GM12878 (cell line): ENCODE measurements at places on chromosomes 16 and 17.

DNA sequence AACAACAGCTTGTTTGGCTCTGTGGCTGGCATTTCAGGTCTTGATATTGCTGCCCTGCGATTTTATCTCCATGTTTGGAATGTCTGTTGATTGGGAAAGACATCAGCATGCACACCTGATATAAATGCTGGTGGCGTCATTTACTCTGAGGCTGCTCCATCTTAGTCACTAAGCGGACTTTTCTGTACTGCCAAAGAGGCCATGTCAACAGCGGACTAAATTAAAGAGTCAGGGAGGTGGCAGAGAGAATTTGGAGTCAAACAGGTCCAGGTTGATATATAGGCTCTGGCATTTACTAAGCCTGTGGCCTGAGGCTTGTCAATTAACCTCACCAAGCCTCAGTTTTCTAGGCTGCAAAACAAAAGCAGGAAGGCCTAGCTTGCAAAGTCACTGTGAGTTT lies 6.2 kb downstream of the RBFOX1 start:
- DNase-seq = no peak

DNA sequence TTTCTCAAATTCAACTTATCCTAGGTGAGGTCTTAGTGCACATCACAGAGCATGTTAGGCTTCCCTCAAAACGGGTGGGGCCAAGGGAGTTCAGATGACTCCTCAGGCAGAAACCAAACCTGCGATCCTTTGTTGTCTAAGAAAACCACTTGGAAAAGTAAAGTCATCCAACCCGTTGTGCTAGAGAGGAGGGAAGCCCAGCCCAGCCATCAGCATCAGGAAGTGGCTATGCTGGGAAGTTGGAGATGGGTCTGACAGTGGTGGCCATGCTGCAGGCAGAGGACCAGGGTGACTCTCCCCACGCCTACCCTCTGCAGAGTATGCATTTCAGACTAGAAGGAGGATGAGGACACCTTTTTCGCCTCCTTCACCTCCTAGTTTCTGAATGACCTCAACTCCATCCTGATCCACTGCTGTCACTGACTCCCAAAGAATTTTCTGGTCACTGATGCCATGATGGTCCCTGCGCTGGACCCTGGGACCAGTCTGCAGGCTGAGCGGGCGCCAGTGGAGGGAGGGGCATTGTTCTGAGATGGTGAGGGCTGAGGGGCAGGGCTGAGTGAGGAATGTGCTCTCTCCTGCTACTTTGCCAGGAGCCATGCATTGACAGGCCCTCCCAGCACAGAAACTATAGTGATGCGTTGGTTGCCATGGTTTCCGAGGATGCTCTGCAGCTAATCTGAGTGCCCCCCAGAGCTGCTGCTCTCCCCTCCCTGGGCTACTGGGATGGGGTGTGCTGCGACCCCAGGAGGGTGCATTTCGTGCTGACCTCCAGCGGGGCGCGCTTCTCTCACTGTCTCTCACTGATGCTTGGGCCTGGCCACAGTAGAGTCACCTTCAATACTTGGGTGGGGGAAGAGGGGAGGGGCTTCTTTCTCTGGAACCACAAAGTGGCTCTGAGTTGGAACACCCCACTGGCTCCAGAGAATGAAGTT lies 20.4 kb downstream of the ALOX12B start:
- no peak for DNase-seq

DNA sequence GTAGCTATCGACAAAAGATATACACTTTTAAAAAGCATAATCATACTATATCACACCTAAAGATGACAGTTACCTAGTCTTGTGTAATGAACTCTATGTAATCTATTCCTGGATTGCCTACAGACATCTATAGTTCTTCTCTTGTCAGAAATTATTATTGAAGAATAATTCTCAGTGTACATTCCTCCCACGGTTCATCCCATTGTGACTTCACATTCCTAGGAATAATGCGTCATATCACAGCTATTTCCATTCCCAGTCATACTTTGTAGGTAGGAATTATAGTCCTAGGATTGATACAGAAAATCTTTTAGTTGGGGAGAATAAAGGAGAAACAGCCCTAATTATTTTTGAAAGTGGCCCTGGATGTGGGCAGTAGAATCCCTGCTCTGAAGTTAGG lies 44.0 kb upstream of the ABCC11 start:
- DNase-seq = no peak

DNA sequence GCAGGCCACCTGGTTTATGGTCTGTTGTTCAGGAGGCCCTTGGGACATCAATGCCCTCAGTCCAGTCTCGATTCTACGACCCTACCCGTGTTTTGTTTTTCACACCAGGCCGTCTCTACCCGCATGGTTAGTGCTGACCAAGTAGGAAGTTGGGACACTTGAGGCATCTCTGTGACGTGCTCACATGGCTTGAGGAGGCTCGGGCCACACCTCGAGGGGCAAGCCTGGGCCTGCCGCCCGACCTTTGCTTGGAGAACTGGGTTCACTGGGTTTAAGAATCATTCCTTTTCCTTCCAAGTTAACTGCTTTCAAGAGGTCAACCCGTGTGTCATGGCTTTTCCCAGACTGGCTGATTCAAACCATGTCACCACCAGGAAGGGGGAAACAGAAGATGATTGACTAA lies 86.8 kb downstream of the CMIP start:
- no peak for DNase-seq

- no peak for DNase-seq
These were observed 43.9 kb upstream of the TEX2 start for GRCh38 chr17:64306850-64307463.

GRCh38 chr16:6484935-6485334 lies 847.7 kb upstream of the RBFOX1 start:
- DNase-seq = no peak

GRCh38 chr17:41322094-41322902 lies 6.8 kb upstream of the KRTAP17-1 start:
- DNase-seq = no peak

GRCh38 chr17:76511668-76512365 lies 10.6 kb upstream of the RHBDF2 start:
- DNase-seq = no peak

DNA sequence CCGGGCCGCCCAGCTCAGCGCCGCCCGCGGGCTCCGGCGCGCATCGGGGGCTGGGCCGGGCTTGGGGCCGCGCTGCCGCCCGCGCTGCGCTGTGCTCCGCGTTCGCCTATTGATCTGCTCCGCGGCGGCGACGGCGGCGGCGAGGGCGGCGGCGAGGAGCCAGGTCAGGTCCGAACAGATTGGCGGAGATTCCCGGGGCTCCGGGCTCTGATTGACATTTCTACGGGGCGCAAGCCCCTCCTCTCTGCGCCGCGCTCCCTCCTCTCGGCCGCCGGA lies 559 bp downstream of the IRX3 start:
- DNase-seq = no peak

- no peak for DNase-seq
These were observed 84.9 kb upstream of the CBX4 start for GRCh38 chr17:79923974-79924638.

DNA sequence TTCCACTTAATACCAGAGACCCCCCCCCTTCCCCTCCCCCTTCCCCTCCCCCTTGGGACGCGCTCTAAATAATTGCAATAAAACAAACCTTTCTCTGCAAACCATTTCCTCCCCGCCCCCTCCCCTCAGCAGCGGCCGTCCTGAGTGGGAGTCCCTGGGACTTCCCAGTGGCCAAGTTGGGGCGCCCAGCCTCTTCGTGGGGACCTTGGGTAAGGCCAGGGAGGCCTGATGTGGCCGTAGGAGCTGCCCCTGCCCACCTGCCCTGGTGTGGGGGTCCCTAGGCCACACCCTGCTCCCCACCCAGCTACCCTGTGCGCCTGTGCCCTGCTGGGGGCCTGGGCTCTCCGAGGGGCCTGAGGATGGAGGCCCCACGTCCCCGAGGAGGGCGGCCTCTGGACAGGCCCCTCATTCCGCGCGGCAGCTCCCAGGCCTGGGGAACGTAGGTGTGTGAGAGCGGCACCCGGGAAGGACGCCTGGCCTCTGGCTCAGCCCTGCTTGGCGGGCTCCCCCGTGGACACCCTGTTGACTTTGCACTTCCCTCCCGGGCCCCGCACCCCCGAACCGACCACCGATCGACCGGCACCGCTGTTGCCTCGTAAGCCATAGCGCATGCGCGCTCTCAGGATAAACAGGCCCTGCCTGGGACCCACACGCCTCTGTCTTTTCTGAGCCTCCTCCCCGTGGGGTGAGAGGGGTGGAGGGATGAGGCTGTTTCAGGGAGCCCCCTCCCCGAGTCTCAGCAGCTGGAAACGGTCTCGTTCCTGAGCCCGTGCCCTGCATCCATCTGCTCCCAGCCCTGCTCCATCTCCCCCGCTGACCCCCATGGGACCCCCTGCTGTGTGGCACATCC lies 9.0 kb downstream of the NTHL1 start:
- no peak for DNase-seq

GRCh38 chr16:81720973-81721906 lies 57.9 kb upstream of the PLCG2 start:
- no peak for DNase-seq

DNA sequence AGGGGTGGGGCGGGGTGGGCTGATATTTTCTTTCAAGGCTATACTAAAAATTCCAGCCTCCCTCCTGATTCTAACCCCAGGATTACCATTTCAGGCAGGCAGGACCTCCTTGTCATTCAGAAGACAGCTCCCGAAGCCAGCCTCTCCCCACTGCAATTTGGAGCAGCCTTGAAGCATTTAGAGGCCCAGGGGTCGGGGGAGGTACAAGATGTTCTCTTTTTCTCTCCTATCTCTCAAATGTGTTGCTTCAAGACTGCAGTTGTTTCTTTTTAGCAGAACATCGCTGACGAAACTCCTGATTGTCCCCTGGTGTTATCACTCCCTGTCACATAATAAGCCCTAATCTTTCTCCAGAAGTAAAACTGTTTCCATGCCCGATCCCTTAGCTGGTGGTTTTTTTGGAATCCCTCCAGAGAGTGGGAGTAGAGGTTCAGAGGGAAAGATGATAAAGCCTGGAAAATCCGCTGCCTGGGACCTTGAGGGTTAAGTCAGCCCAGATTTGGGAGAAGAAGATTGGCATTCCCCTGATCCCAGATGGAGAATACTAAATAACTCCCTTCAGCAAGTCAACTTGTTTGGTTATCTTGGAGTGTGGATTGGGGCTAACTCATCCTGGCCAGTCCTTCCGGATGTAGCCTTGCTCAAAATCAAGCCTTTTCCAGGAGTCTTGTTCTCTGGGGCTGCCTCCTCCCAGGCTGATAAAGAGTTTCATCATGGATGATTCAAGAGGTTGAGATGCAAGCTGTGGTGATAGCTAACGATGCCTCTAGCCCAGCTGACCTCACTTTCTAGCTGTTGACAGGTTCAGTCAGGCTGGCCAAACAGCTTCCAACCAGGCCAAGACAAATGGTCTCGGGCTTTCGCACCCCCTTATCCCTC lies 71.3 kb downstream of the SOX9 start:
- DNase-seq = no peak

- DNase-seq = no peak
These were observed 70.1 kb downstream of the KCNJ2 start for GRCh38 chr17:70239391-70239826.

DNA sequence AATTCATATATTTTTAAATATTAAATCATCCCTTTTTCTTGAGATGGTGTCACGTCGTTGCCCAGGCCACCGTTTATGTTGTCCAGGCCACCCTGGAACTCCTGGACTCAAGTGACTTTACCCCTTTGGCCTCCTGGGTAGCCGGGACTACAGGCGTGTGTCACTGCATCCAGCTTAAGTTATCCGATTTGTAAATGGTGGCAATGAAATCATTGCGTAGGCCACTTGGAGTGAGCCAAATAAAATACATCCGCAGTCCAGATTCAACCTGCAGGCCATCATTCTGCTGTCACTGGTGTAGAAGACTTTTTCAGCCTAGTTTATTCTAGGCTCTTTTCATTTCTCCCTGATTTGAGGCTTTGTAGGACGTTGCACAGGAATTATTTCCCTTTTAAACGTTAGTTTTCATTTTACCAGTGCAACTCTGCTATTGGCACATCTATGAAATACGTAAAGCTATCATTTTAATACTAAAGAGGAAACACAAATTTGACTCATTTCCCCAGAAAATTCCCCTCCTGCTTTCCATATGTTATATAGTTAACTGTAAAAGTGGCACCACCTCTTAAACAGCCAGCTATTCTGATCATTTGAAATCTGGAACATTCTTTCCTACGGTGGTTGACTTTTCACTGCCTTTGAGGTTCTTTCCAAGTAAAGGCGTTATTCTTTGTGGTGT lies 449.8 kb downstream of the MAF start:
- DNase-seq = no peak

GRCh38 chr17:13442361-13442760 lies 159.4 kb downstream of the HS3ST3A1 start:
- DNase-seq = no peak

DNA sequence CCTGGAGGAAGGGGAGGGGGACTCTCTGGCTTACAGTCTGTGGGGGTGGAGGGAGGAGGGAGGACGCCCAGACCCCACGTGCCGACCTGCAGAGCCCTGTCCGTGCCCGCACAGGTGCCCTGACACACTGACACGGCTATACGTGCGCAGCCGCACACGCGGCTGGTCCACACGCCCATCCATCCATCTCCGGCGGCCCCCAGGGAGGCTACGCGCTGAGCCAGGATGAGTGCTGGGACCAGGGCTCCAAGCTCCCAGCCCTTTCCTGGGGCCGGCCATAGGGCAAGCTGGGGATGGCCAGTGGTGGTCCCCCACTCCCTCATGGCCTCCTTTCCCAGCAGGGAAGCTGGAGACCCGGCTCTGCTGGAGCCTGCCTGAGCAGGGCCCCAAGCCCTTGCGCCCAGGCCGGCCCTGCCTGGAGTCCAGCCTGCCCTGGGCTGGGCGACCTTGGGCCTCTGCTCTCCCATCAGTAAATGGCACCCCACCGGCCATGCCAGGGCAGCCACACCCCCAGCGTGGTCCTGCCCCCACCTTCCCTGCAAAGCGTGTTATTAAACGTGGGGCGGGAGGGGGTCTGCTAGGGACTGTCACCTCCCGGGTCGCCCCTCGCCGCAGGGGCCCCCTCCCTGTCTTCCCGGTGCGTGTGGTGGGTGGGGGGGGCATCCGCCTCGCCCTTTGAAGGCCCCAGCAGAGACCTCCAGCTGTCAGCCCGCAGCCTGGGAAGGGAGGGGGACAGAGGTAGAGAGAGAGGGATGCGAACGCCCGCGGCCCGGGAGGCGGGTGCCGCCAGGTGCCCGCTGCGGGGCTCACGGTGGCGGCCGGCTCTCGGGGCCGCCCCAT lies 863 bp downstream of the CASKIN1 start:
- no peak for DNase-seq

DNA sequence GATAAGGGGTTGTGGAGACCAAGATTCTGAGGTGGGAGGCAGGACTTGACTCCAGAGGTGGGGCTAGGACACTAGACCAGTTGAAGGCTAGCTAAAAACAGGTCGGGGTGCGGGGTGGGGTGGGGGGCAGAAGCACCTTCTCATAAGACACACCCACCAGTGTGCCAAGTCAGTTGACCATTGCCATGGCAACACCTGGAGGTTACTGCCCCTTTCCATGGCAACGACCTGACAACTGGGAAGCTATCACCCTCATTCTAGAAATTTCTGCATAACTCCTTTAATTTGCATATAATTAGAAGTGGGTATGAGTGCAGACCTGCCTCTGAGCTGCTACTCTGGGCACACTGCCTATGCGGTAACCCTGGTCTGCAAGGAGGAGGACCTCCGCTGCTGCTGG lies 53.9 kb upstream of the ALOX12 start:
- no peak for DNase-seq
